Activated naive CD4-positive, alpha-beta T cell treated with anti-CD3 and anti-CD28 coated beads for 36 hours (primary cell): ENCODE measurements at places on chromosomes 7 and 10. TPM values are rescaled to one million over a fixed set of nuclear protein-coding genes. Genes with fewer than 3 reads are reported as not detected.

The TNS3 gene
- total RNA-seq: 0.19 TPM

The TEX36 gene
- total RNA-seq: not detected

DNA sequence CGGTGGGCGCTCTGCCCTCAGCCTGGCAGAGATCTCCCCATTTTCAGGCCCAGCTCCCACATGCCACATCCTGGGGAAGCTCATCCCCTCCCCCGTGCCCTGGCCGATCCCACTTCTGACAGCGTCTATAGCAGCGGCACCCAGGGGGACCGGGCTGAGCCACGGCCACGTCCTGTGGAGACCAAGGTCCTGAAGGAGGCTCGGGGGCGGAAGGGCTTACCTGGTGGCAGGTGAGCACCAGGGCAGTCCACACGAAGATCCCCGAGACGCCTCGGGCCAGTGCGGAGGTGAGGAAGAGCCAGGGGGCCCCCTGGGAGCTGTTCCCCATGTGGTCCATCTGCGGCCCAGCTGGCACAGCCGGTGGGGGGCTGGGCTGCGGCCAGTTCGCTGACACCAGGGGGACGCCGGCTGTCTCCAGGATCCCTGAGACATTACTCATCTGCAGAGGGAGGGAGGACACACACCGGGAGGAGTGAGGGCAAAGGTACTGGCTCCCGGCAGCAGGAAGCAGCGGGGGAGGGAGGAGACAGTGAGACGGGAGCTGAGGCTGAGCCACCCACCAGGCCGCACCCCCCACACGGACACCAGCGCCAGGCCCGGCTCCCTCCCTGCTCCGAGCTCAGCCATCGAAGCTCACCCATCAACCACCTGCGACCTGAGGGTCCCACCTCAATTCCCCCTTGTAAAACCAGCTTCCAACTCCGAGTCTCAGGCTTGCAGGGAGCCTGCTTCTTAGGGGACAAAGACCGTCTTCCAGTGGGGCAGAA lies 776 bp downstream of the TMEM184A start:
- DNase-seq: no peak
- H3K27me3 ChIP-seq: no peaks in the 10 kb centered on the region

DNA sequence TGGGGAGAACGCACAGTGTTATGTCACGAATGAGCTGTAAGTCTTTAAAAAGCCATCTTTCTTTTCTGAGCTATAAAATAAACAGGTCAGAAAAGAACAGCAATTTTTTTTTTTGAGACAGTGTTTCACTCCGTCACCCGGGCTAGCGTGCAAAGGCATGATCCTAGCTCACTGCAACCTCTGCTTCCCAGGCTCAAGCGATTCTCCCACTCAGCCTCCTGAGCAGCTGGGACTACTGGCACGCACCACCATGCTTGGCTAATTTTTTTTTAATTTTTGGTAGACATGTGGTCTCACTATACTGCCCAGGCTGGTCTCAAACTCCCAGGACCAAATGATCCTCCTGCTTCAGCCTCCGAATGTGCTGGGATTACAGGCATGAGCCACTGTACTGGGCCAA lies 58.6 kb downstream of the PPP1R3C start:
- H3K4me1 ChIP-seq: no peaks in the 10 kb centered on the region
- no peak overlapping the region for H3K27ac ChIP-seq
- peaks cover 9% of the 10 kb centered on the region for H3K27me3 ChIP-seq

- DNase-seq: no peak
- no peaks in the 10 kb centered on the region for H3K36me3 ChIP-seq
- H3K4me3 ChIP-seq: no peak overlapping the region
- H3K4me1 ChIP-seq: no peaks in the 10 kb centered on the region
- no peaks in the 10 kb centered on the region for H3K27me3 ChIP-seq
Observed at GRCh38 chr7:124318721-124319450, 286.0 kb upstream of the TMEM229A start.
